ENCODE measurements at places on chromosomes 7 and 10. TPM values are rescaled to one million over a fixed set of nuclear protein-coding genes. Genes with fewer than 3 reads are reported as not detected.

GRCh38 chr7:3217166-3217565 is 83.9 kb upstream of the SDK1 start:
- no peak for DNase-seq

GRCh38 chr10:110076559-110077318 is 69.0 kb downstream of the ADD3 start:
- DNase-seq, result no peak

- DNase-seq, result no peak
Measured at GRCh38 chr10:104209575-104210198, 22.5 kb downstream of the CFAP43 start.

DNA sequence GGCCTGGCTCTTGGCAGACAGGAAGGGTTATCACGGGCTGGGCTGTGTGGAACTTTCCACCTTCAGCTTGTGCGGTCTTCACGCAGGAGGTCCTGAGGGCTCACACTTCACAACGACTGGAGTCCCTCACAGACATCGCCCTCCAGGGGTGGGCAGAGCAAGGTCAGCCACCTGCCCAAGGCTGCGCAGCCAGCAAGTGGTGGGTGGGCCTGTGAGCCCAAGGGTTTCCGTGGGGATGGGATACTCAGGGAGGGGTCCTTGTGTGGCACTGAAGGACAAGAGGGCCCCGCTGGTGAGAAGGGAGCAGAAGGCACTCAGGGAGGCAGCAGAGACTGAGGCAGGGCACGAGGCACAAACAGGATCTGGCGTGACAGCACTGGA is 22.0 kb downstream of the PDIA4 start:
- no peak for DNase-seq

- DNase-seq, result peak; percentile 94
Measured at GRCh38 chr10:68955832-68956532, at the start of gene DDX21. Gene DDX21 (plus strand): TSS chr10:68956170. CDS start chr10:68956226, 56 bp downstream.

- DNase-seq, result no peak
Measured at GRCh38 chr7:66549466-66549865, 79.2 kb upstream of the KCTD7 start.

DNA sequence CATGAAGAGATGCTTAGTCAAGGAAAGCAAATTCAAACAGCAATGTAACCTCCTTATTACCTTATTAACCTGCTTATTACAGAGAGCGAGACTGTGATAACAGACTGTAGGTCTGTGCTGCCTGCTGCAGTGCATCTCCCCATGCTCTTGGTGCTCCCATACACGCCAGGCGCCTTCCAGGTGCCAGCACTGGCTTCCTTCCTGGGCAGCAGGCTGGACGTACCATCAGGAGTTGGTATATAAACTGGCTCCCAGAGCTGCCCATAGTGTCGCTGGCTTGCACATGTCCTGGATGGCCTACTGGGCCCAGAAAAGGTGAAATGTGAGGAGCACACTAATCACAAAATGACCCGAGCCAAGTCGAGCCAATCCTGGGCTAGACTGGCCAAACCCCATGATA is 13.5 kb downstream of the ATP6V0E2 start:
- no peak for DNase-seq

HOXA11 gene
- 0.15 TPM for polyA plus RNA-seq

GHRHR gene
- polyA plus RNA-seq, result not detected

LLCFC1 gene
- polyA plus RNA-seq, result 0.23 TPM

MYO3A gene
- 3.9 TPM for polyA plus RNA-seq

CEP41 gene
- polyA plus RNA-seq, result 33.8 TPM

GDF10 gene
- polyA plus RNA-seq, result 115 TPM

VAX1 gene
- polyA plus RNA-seq, result not detected

ABCB1 gene
- 1.0 TPM for polyA plus RNA-seq

FAM25A gene
- not detected for polyA plus RNA-seq
